ENCODE measurements at places on chromosomes 3 and 15. TPM values are rescaled to one million over a fixed set of nuclear protein-coding genes. Genes with fewer than 3 reads are reported as not detected.

The ADAMTS9 gene
- total RNA-seq = 0.31 TPM

The FANCD2OS gene
- not detected for total RNA-seq

The PLA2G4E gene
- total RNA-seq = not detected

The OXTR gene
- total RNA-seq = 7.8 TPM

DNA sequence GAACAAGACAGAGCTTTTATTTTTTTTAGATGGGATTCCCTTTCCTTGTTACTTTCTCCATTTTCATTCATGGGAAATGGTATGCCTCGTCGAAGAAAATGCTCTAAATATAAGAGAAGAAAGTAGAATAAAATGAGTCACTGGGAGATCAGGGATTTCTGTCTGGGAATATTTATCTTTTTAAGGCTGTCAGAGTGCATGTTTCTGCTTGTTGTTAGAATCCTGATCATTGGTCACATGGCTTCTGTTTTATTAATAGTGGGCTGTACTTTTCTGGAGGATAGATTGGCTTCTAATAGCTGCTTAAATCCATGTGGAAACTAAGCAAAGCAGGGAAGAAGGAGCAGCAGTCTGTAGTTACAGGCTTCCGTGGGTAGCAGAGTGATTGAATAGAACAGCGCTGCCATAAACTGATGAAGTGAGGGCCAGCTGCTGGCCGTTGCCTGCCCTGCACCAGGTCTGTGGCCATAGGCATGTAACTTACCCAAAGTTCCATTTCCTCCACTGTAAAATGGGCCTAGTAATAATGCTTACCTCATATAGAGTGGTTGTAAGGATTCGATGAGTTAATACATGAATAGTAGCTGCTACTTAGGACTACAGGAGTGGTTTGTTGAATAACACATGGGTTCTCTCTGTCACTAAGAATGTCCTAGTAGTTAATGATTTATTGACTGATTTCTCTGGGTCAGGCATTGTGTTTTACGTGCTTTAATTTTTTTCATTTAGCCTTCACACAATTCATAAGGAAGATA is 289.9 kb downstream of the SATB1 start:
- no peak for DNase-seq

GRCh38 chr3:196501316-196502044 is 2.1 kb downstream of the RNF168 start:
- DNase-seq = peak; percentile 41

GRCh38 chr15:77168141-77168540 is 97.2 kb upstream of the TSPAN3 start:
- DNase-seq = no peak

- no peak for DNase-seq
These were observed 150.5 kb upstream of the IQSEC1 start for GRCh38 chr3:13223574-13224237.

DNA sequence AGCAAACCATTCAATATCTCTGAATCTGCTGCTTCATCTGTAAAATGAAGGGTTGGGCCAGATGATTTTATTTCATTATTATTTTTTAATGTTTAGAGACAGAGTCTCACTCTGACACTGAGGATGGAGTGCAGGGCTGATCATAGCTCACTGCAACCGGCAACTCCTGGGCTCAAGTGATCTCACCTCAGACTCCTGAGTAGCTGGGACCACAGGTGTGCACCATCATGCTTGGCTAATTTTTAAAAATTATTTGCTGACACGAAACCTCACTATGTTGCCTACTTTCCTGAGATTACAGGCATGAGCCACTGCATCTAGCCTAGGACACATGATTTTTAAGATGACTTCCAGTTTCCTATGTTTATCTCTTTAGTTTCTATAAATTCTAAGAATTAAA is 105.8 kb downstream of the P3H2 start:
- DNase-seq = no peak

GRCh38 chr3:63048367-63049326 is 173.4 kb upstream of the CADPS start:
- no peak for DNase-seq
